GDM1 (cell line): ENCODE measurements at places on chromosomes 1 and 21.

GRCh38 chr1:42765269-42765668 lies 1.6 kb downstream of the P3H1 start:
- no peak for DNase-seq

GRCh38 chr1:13775459-13775858 lies 75.5 kb downstream of the PRDM2 start:
- DNase-seq: no peak

- no peak for DNase-seq
Measured at GRCh38 chr1:149883598-149884247, 15.6 kb upstream of the BOLA1 start.

- DNase-seq: no peak
Measured at GRCh38 chr1:215526846-215527151, 40.3 kb upstream of the KCTD3 start.

DNA sequence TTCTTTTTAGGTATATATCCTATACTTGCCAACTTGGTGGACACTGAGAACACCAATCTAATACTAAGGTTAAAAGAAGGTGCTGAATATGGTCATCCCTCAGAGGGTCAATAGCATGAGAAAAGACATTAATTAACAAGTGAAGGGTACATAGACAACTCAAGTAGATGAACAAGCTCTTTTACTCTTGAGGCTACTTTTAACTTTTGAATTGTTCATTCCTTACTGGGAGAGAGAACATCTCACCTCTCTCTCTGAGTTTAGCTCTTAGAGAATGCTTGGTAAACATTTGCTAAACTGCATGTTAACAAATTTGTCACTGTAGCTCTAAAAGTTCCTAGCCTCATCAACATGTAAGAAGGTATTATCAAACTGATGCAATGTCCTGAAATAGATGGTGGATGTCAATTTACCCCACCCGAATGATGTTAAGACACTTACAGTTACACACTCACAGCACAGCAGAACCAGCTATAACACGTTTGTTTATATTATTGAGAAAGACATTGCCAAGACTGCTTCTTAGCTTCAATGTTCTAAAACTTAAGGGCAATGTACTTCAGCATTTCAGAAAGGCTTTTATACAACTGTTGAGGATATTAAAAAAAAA lies 35.9 kb downstream of the HEATR1 start:
- DNase-seq: no peak

DNA sequence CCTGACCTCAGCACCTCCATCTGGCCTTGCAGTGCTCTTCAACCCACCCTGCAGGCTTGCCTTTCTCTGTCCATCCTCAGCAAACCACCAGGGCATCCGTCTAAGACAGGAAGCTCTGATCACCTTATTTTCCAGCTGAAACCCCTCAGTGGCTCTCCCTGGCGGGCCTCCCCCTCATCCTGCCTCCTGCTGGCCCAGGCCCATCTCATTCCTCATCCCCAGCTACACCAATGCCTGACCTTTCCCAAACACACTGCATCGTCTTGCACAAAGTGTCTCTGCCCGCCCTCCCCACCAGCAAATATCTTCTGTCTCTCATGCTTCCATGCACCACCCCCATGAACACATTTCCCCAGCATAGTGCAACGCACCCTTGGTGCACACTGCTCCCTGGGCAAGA lies 205.0 kb downstream of the TOMM20 start:
- DNase-seq: no peak

- no peak for DNase-seq
Measured at GRCh38 chr1:151537112-151537511, 3.0 kb upstream of the TUFT1 start.

DNA sequence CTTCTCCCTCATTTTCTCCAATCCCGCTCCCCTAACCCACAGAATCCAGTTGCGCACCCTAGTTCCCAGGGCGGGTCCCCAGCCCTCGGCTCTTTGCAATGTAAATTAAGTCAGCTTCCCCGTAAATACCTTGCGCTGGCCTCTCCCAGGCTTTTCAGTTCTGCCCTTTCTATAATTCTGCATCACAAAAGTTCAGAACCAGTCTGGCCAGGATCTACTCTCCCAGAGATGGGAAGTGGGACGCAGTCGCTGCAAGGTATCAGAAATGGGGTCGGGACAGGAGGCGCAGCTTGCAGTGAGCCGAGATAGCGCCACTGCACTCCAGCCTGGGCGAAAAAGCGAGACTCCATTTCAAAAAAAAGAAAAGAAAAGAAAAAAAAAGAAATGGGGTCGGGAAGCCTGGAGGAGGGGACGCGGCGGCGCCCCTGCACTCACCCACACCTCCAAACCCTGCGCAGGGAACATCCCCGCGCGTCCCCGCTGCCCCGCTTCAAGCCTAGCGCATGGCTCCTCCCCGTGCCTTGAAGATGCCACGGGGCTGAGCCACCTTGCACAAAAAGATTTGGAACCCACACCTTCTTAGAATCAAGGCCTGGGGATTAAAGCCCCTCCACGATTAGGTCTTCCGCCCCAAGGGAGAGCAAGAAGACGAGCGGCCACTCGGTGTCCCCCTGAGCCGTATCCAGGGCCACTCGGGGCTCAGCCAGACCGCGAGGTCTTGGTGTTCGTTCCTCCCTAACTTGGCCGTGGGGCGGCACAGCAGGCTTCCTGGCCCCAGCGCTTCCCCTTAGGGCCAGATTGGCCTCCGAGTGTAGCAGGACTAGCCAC lies 27.2 kb upstream of the ITLN2 start:
- DNase-seq: no peak

- no peak for DNase-seq
Measured at GRCh38 chr21:46254208-46254975, 25.8 kb upstream of the LSS start.

- DNase-seq: no peak
Measured at GRCh38 chr1:234730770-234731568, 121.0 kb upstream of the IRF2BP2 start.

- no peak for DNase-seq
Measured at GRCh38 chr1:200628223-200628881, 7.8 kb upstream of the KIF14 start.

DNA sequence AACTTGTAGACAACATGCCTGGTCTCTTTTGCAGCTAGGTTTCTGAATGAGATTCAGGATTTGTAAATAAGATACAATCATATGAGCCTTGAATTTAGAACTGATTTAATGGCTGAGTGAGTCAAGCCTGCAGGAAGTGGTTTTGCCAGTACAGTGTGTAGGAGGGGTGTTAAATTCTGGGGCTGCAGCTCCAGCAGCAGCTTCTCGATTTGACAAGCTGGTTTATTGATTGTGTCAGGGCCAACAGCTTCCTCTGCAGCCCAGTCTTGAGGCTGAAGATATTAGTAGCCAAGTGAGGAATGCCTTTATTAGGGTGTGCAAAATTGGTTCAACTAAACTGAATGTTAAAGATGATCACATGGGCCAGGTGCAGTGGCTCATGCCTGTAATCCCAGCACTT lies 11.5 kb upstream of the PLA2G5 start:
- DNase-seq: no peak

DNA sequence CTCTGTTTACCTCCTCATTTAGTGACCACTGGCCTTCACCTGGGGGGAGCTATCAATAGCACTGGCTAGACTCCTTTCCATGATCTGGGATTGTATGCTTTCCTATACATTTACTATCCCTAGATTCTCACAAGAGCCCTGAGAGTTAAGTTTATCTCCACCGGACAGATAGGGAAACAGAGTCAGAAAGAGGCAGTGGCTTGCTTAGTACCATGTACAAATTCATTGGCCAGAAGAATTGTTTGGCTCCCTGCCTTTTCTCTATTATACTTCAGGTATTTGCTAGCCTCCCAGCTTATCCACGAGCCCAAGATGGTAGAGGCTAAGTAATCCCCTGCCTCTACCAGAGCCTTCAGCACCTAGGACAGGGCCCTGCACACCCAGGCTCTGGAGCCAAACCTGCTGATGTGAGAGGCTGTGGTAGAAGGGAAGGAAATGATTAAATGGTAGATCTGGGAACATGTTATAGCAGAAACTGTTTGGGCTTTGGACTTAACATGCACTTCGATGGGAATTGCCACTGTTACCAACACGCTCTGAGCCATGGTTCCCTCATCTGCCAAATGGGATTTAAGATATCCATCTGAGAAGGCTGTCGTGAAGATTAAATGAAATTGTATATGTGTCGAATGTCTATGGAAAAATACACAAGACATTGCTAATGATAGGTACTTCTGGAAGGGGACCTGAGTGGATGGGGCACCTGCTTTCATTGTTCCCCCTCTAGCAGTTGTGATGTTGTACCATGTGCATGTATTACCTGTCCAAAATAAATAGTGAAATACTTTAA lies 3.1 kb upstream of the BLACAT1 start:
- DNase-seq: peak; percentile 39

DNA sequence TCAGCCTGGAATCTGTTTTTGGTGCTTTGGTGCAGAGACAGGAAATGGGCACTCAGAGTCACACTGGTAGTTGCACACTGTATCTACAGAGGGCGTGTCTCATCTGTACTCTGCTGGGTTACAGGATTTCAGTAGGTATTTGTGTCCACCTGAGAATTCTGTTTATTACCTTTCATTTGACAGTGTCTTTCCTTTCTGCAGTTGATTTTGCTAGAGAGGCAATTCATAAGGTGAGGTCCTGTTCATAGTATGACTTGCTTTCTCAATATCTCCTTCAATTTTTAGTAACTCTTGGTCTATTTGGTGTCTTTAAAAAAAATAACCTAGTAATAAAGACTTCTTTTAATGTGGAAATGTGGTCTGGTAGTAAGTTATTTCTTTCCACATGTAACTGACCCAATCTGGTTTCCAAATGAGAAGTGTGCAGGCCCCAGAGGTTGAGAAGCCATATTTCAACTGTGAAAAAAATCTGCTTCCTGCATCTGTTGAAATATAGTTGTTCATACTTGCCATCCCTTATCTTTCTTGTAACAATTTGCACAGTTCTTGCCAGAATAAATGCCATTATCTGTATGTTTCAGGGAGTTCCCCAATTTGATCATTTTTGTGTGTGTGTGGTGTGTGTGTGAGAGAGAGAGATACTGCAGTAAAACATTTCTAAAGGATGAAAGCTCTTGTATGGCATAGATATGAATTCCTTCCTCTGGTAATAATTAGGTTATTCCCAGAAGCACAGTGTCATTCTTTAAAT lies 78.4 kb upstream of the DNAJC6 start:
- peak; percentile 69 for DNase-seq

DNA sequence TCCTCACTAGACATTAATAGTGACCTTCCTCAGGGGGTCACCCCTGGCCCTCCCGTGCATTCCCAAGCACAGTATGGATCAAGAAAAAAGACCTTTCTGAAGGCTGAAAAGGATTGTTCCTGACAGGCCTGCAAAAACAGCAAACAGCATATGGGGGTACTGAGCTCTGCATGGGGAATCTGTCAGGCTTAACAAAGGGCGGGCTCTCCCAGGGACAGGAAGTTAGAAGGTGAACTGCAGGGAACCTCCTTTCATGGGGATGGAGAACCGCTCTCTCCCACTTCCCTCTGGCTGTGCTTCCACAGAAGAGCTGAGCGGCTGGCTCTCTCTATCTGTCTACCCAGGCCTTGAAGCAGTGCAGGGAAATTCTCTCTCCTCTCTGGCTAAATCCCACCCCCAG lies 91.7 kb downstream of the DTL start:
- no peak for DNase-seq

GRCh38 chr1:200090252-200091159 lies 63.0 kb downstream of the NR5A2 start:
- DNase-seq: no peak

- no peak for DNase-seq
Measured at GRCh38 chr1:28200234-28200873, 23.9 kb upstream of the PTAFR start.

GRCh38 chr1:167483790-167484189 lies 34.5 kb downstream of the CD247 start:
- no peak for DNase-seq

DNA sequence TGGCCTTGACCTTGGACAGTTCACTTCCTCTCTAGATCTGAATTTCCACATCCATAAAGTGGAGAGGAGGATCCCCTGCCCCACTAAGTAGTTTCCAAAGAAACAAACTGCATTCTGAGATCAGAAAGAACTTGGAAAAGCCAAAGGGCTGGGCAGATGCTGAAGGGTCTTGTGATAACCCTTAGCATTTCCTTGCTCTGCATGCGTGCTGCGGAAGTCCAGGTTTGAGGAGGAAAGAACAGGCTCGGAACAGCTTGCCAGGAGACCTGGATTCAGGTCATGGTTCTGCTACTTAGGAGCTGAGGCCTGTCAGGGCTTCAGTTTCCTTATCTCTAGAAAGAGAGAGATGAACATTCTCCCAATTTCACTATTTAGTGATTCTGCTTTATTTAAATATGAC lies 27.2 kb downstream of the IGFN1 start:
- DNase-seq: no peak

DNA sequence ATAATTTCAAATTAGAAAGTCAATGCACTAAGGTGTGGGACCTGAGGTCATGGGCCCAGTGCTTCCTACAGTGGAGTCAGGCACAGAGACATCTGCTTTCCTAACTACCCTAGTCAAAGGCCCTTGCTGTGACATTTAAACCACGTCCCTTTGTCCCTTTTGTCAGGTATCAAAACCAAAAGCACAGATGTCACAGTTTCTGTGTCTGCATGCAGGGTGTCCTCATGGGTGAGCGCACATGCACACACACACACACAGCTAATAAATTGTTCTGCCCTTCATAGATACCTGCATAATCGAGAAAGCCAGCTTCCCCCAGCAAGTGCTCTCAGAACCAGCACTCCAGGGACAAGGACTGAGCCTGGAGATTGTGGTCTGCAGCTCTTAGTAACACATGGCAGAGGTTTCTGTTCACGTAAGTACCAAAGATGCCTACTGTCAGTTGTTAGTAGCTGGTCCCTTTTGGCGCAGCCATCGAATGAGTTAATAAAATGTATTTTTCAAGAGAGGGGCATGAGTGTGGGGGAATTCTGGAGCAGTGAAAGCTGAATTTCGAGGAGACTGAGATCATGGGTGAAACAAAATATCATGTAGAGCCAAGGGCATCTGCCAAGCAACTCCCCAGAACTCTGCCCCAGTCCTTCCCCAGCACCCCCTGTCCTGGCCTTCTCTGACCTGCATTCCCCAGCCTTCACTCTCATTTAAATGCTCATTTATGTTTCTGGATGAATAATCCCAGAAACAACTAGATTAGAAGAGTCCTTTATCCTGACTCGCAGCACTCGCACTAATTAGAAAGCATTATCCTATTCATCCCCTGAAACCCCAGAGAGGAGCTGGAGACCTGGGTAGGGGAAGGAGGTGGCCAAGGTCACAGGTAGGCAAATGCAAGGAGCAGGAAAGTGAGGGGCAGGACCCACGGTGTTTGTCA lies 25.5 kb downstream of the TNR start:
- no peak for DNase-seq

DNA sequence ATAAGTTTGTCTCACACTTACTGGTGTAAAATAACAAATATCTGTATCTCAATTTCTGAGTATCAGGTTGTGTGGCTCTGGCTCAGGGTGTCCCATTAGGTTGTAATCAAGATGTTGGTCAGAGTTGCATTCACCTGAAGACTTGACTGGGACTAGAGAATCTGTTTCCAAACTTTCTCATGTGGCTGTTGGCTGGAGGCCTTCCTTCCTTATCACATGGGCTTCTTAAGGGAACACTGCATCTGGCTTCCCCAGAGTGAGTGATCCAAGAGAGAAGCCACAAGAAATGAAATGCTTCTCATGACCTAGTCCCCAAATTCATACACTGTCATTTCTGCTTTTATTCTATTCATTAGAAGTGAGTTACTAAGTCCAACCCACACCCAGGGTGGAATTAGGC lies 568.4 kb upstream of the CAMK1G start:
- no peak for DNase-seq
